AG08396 (cell line): ENCODE measurements at places on chromosomes 1 and 21.
A peak's percentile ranks its signal among the peaks of the same experiment; 100 is the strongest.

GRCh38 chr1:206521694-206522402, 14.5 kb downstream of the RASSF5 start:
- DNase-seq, result no peak

- DNase-seq, result no peak
Measured at GRCh38 chr1:87201768-87202167, 126.9 kb upstream of the LMO4 start.

GRCh38 chr1:212225416-212225815, 59.8 kb upstream of the PPP2R5A start:
- DNase-seq, result no peak

DNA sequence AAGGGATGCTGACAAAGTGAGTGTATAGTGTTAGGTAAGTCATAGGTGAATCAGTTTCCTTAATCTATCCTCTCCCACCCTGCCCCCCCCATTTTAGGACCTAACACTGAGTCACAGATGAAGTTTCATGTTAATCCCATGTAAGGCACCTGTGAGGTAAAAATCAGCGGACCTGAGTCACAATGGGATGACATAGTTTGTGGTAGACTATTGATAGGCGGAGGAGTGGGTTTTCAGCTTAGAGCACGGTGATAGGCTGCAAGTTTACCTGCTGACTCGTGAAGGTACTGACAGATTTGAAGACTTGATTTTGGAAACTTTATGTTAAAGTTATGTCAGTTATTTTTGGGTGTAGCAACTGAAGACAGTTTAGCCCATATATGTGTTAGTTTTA, 1.7 kb downstream of the TOR1AIP1 start:
- no peak for DNase-seq

DNA sequence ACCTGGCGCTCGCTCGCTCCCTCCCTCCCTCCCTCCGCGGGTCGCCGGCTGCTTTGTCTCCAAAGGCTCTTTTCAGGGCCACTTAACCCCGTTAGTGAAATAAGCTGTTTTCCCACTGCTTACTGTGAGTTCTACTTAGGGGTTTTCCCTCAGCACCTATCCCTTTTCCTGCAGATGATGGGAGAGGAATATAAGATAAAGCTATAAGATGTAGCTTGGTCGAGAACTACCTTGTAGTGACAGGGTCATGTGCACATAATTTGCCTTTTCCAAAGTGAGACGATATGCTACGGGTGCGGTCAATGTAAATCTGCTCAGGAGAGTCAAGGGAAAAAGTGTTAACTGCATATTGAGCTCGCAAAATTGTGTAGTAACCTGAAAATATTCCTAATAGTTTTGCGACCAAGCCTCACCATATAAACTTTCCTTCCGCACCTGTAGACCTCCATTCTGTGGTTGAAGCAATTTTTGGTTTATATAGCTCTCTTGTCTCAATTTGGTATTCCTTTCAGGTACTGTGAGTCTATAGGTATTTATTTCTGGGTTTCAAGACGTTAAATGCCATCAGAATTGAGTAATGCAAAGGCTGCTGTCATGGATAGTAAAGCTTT, 55.8 kb upstream of the BOLA1 start:
- DNase-seq, result no peak

DNA sequence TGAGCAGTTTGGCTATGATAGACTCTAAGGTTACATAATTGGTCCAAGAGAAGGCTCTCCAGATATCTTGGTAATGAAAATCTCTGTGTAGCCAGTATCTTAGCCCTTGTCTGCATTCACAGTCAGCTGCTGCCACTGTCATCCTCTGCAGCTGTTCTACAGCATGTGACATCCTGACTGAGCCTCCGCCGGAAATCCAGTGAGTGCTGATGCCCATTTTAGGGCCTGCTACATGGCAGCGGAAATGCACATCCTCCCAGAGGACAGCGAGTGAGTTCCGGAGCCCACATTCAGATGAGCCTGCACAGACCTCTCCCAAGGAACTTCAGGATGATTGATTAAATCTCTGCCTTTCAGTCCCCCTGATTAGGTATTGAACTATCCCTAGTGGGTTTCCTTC, 237.1 kb downstream of the HHIPL2 start:
- DNase-seq, result no peak

- DNase-seq, result no peak
Measured at GRCh38 chr1:75950176-75950575, 18.0 kb upstream of the ASB17 start.

GRCh38 chr1:117370071-117370470, 2.8 kb downstream of the MAN1A2 start:
- DNase-seq, result no peak

DNA sequence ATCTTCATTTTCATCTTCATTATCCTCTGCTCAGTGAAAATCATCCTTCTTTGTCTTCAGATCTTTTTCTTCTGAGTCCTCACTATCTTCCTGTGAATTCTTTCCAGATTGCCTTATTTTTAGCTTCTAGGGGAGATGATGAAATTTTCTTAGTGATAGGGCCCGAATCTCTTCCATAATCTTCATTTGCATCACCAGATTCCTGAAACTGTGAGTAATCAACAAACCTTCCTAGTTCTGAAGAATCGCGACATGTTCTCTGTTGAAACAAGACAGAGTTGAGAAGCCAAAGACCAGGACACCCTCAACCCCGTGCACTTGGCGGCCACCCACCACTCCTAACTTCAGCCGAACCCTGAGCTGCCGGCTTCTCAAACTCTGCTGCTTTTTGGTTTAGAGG, 92.8 kb upstream of the CDC42BPA start:
- DNase-seq, result no peak

GRCh38 chr1:147470079-147470478, 71.2 kb upstream of the BCL9 start:
- no peak for DNase-seq

GRCh38 chr1:150168960-150169601, 19.4 kb downstream of the PLEKHO1 start:
- peak; percentile 67 for DNase-seq

DNA sequence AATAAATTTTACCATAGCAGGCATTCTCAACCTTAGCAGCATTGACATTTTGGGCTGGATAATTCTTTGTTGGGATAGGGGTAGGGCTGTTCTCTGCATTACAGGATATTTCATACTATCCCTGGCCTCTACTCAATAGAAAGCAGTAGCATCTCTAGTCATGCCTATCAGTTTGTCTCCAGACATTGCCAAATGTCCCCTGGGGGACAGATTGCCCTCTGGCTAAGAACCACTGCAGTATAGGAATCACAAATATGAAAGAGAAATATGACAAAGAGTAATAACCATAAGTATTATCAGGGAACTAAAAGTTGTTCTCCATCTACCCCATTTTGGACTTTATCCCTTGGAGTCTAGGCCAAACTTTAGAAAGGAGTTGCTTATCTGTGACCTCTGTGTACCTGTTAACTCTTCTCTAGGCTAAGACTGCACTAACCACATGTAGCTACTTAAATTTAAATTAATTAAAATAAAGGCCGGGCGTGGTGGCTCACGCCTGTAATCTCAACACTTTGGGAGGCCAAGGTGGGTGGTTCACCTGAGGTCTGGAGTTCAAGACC, 76.1 kb downstream of the AGO3 start:
- no peak for DNase-seq

DNA sequence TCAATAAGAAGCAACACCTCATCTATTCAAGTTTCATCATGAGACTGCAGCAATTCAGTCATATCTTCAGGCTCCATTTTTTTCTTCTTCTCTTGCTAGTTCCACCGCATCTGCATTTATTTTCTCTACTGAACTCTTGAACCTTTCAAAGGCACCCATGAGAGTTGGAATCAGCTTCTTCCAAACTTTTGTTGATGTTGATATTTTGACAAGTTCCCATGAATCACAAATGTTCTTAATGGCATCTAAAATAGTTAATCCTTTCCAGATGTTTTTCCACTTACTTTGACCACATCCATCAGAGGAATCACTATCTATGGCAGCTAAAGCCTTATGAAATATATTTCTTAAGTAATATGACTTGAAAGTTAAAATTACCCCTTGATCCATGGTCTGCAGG, 434.3 kb downstream of the GPATCH2 start:
- DNase-seq, result no peak

DNA sequence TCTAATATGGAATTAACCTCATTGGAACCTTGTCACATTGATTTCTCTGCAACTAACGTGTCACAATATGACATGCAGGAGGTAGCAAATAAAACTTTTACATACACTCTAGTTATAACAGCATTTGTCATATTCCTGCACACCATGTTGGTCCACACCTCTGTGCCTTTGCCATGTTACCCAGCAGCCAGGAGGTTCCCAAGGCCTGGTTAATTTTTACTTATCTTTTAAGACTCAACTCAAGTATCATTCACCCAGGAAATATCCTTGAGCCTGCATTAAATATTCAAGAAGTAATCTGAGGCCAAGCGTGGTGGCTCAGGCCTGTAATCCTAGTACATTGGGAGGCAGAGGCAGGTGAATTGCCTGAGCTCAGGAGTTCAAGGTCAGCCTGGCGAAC, 447.2 kb upstream of the NR5A2 start:
- DNase-seq, result no peak

GRCh38 chr1:156502894-156503697, 2.5 kb upstream of the MEF2D start:
- peak; percentile 83 for DNase-seq

GRCh38 chr1:156677616-156678596, 699 bp upstream of the NES start:
- peak; percentile 79 for DNase-seq

DNA sequence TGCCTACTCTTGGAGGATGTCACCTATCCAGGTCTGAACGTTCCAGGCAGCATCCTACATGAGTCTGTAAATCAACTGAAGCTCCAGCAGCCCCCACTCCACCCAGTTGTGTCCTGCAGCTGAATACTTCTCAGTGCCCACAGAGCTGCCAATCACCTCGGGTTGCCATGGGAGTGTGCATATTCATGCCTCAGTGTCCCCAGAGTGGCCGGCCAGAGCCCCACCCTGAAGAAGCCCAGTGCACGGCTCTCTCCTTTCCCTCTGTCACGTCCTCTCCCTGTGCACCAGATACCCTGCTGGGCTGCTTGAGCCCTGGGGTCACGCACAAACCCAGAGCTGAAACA, 16.1 kb upstream of the GSTM4 start:
- DNase-seq, result no peak

DNA sequence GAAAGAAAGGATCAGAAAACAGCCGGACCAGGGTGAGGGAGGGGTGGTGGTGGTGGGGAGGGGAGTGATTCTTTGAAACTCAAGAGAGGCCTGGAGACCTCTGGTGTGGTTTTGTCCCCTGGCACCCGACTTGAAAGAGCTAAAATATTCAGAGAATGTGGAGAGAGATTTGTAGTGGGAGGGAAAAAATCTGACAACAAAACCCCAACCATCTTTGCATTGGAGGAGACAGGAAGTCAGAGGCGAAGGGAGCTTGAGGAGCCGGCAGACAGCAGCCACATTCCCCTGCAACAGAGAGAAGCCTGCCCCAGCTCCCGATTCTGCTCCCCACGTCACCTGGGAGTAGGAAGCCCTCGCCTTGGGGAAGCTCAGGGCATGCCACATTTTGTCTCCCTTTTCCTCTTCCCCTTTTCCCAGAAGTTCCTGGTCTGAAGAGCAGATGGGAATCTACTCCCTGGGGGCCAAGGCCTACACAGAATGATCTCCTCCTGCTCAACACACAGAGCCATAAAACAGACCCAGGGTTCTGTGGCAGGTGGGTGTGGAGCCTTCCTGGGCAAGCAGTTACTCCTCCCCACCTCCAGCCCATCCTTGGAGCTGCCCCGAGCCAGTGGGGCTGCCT, 84.9 kb downstream of the ITPKB start:
- peak; percentile 38 for DNase-seq

DNA sequence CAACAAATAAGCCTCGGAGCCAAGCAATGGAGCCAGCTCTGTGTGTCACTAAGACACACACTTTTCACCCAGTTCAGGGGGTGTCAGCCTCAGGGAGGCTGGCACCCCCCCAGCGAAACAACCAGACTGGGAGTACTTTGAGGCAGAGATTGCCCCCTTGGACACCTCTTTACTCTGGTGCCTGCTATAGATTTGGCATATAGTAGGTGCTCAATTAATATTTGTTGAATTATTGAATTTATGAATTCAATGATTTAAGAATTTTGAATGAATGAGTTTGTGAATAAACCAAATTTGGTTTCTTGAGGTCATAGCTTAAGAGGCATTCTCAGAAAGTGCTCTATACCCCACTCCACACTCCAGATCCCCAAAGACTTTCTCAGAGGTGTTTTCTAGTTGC, 70.3 kb downstream of the OLIG1 start:
- no peak for DNase-seq

- DNase-seq, result peak; percentile 40
Measured at GRCh38 chr1:45359882-45360513, 19.8 kb upstream of the MUTYH start.

DNA sequence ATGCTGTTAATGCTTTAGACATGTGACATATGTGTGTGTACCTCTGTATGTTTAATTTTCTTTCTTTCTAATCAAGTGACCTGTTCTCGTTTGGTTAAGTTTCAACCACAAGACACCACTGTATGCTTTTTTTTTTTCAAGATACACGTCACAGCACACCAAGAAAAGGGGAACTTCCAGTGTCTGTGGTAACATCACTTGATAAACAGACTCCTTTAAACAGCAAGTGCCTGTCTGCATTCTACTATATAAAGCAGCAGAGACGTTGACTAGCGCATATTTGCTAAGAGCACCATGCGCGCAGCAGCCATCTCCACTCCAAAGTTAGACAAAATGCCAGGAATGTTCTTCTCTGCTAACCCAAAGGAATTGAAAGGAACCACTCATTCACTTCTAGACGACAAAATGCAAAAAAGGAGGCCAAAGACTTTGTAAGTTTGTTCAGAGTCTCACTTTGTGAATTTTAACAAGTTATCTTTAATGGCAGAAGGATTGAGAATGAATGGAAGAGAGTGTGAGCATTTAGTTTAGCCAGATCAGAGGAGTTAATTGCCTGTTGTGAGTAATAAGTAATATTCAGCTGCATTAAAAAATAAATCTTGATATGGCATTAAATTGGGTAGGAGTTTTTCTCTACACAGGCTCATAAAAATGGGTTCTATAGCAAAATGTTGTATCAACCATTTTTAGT, at the start of gene RGS1:
TSS of gene RGS1 (plus strand) at position 275 of the 691 bp plus-strand sequence. CDS start at position 295, 20 bp downstream.
- no peak for DNase-seq

- DNase-seq, result no peak
Measured at GRCh38 chr1:232184561-232185530, 445.1 kb downstream of the SIPA1L2 start.

- no peak for DNase-seq
Measured at GRCh38 chr1:227416156-227416830, 98.0 kb upstream of the CDC42BPA start.

DNA sequence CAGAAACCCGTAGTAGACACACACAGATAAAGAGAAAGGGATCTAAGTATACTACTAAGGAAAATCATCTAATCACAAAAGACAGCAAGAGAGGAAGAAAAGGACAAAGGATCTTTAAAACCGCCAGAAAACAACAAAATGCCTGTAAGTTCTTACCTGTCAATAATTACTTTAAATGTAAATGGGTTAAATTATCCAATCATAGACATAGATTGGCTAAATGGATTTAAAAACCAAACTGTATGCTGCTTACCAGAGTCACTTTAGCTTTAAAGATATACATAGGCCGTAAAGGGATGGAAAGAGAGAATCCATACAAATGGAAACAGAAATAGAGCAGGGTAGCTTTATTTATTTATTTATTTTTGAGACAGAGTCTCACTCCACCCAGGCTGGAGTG, 44.0 kb downstream of the FLVCR1 start:
- DNase-seq, result no peak
